ENCODE measurements at places on chromosomes 4 and X.

DNA sequence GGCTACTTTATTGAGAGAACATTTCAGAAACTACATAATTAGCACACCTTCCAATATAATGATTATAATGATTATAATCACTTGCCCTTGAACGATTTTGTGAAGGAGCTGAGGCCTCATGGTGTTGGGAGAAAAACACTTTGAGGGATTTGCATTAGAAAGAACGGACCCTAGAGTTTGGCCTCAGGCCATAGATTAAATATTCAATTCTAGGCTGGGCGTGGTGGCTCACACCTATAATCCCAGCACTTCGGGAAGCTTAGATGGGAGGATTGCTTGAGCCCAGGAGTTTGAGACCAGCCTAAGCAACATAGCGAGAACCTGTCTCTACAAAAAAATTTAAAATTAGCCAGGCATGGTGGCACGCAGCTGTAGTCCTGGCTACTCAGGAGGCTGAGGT lies 12.9 kb upstream of the PRKG2 start:
- no peak for DNase-seq

DNA sequence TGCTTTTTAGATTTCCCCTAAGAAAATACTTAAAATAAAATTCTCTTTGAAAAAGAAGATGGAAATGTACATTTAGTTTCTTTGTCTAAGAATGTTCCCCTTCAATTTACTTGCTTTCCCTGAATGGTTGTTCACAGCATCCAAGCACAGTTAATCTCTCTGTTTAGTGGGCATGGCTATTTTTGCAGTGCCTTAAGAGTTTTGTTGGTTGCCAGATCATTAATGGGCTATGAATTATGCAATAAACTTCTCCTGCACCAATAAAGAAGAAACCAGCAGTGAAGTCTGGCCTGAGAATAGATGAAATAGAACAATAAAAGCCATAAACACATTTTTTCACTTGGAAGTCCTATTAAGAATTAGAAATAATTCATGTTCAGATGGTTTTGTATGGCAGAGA lies 980.4 kb upstream of the IGFBP7 start:
- DNase-seq: no peak

- DNase-seq: no peak
These were observed 87.5 kb downstream of the GLRA2 start for GRCh38 chrX:14616836-14617235.

- DNase-seq: no peak
These were observed 47.5 kb downstream of the PTPN13 start for GRCh38 chr4:86641516-86642090.

GRCh38 chr4:90095000-90095399 lies 32.2 kb upstream of the CCSER1 start:
- DNase-seq: no peak

DNA sequence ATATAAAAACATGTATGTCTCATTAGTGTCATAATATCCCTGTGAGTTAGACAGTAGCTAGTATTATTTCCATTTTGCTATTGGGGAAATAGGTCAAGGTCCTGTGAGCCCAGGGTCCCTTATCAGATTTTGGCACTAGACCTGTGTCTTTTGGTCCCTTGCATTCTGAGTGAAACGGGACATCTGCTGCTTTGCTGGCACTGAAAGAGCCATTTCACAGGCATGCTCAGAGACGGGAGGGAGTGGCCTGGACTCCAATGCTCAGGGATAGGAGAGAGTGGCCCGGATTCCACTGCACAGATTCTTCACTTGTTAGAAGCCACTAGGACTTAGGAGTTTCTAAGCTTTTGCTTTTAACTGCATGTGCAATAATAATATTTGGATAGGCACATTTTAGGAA lies 177.2 kb downstream of the TSPAN5 start:
- no peak for DNase-seq

GRCh38 chrX:155715141-155715540 lies 102.4 kb upstream of the TMLHE start:
- no peak for DNase-seq

DNA sequence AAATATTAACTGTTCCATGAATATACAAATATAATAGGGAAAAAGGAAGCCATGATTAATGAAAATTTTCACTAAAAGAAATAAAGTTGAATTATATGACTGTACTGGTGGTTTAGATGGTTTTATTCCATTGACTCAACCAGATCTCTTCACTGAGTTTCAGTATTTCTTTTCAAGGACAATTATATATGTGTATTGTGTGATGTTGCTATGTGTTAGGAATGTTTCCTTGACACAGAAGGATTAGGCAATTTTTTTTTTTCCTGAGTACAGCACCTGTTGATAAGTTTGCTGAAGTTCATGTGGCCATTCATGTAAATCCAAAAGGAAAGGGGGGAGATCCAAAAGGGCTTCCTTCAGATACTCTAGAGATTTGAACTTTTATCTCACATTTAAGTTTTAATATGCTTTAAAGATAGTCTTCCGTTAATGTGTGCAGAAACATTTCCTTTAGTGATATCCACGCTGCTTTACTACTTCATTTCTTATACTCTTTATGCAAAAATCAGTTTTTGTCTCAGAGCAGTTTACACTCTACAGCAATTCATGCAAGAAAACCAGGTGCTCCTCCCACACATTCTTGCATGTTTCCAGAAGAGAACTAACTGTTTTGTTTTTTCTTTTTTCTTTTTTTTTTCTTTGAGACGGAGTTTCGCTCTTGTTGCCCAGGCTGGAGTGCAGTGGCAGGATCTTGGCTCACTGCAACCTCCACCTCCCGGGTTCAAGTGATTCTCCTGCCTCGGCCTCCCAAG lies 249.1 kb downstream of the RPA4 start:
- DNase-seq: no peak

GRCh38 chr4:121950680-121951520 lies 960 bp downstream of the TRPC3 start:
- peak; percentile 12 for DNase-seq

DNA sequence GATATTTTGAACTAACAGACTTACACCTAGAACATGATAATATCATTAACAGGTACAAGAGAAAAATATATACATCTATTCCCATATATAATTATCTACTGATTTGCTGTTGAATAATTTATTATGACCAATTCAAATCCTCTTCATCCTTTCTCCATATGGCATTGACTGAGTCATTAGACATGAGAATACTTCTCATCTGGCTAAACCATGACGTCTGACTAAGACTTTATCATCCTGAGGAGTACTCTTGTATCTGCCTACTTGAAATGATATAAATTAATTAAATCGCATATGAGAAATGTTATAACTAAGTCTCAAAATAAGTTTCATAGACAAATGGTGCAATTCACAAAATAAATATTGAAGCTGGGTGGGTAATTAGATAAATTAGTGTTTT lies 67.4 kb downstream of the EMCN start:
- DNase-seq: no peak

DNA sequence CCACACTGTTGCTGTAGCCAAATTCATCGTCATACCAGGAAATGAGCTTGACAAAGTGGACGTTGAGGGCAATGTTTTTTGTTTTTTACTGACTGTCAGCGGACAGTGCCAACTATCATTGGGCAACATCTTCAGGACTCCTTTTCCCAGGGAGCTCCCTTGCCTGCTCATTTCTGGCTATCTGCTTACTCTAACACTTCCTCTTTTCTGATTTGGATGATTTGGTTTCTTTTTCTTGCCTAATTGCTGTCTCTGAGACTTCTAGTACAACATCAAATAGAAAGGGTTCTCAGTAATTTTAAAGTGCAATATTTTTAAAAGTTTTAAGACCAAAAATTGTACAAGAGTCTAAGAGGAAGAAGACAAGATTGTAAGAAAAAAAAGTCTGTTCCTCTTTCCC lies 92.0 kb upstream of the KLHL4 start:
- DNase-seq: no peak

GRCh38 chrX:70479922-70480659 lies 35.5 kb downstream of the DLG3 start:
- DNase-seq: no peak

- DNase-seq: no peak
These were observed 207.7 kb upstream of the SLIT2 start for GRCh38 chr4:20043991-20044390.

GRCh38 chr4:127957105-127957504 lies 7.9 kb downstream of the MFSD8 start:
- DNase-seq: no peak

GRCh38 chr4:159705334-159705733 lies 602.5 kb downstream of the RAPGEF2 start:
- DNase-seq: no peak

- DNase-seq: no peak
These were observed 43.5 kb downstream of the SRPX2 start for GRCh38 chrX:100687546-100687945.

DNA sequence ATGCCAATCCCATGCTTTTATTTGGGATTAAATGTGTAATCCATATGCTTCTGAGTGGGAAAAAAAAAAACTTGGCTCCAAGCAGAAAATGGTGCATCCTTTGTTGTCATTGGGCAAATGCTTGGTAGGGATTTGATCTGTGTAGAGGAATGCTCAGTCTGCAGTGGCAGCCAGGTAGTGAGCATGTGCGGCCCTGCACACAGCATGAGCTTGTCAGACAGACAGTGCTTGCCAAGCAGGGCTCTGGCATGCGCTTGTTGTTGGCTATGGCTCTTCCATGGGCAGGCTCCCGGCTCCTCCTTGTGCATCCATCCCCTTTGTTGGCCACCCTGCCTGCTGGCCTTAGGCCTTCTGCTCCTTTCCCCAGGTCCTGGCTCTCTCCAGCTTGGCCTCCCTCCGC lies 130.3 kb downstream of the GPR143 start:
- DNase-seq: no peak

- DNase-seq: no peak
These were observed 158.8 kb downstream of the RBMX2 start for GRCh38 chrX:130560544-130560943.

GRCh38 chr4:138301536-138301935 lies 59.4 kb upstream of the SLC7A11 start:
- DNase-seq: no peak

GRCh38 chr4:69073375-69073774 lies 22.9 kb upstream of the UGT2B7 start:
- no peak for DNase-seq

DNA sequence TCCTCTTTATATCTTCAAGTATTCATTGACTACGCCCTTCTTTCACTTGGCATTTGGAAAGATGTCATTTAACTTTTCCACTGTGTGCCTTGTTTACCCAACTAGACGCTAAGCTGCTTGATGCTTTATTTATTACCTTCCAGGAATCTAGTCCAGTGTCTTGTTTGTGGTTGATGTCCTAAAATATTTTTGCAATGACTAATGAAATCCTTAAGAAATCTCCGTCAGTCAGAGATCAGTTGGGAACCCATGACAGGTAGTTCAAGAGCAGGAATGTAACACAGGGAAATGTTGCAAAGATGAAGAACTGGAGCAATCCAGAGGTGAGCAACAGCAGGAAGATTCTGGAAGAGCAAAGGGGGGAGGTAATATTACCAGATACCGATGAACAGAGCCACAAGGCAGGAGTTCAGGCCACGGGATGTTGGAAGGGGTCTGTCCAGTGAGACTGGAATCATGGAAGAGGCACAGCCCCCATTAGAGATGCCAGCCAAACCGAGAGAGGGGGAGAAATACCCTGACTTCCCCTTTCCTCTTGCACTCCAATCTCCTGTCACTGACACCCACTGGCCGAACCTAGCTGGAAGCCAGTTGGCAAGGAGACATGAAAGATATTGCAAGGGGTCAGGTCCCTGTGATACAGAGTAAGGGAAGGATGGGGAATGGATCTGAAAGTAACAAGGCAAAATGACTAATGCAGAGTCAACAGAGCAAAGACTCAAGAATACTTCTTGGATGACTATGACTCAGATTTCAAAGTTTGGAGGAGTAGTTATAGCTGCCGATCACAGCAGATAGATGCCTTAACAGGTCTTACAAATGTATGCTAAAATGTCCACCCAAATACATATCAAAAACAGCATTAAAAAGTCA lies 62.7 kb upstream of the PHKA2 start:
- no peak for DNase-seq

DNA sequence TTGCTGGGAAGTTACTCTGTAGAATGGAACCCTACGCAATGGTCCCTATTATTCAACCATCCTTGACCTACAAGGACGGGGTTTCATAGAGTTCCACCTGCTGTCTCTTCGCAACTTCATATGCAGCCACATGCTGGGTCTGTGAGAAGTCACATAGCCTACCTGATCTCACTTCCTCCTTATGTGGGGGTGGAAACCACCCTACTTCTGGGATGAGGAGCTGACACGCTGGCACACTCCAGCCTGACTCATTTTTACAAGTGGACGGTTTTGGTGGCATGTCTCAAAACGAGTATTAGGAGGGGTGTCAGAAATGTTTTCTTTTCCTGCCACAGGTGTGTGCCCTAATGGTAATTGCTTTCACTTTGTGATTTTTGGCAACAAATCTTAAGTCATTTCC lies 36.8 kb upstream of the ARSD start:
- no peak for DNase-seq

DNA sequence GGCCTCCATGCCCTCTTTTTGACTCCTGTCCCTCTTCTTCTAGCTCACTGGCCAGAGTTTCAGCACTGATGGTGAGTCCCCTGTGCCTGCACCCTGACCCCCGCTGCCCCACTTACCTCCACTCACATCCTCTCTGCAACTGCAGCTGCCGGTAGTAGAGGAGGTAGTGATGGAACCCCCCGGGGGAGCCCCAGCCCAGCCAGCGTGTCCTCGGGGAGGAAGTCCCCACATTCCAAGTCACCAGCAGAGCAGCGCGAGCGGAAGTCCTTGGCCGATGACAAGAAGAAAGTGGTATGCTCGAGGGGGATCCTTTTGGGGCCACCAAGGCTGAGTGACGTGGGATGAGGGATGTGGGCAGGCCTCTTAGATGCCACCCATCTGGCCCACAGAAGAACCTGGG lies 5.8 kb downstream of the ARAF start:
- DNase-seq: no peak

- peak; percentile 17 for DNase-seq
These were observed 758 bp downstream of the SCFD2 start for GRCh38 chr4:53365121-53365485.

GRCh38 chr4:135123632-135124031 lies 922.0 kb upstream of the PABPC4L start:
- no peak for DNase-seq

DNA sequence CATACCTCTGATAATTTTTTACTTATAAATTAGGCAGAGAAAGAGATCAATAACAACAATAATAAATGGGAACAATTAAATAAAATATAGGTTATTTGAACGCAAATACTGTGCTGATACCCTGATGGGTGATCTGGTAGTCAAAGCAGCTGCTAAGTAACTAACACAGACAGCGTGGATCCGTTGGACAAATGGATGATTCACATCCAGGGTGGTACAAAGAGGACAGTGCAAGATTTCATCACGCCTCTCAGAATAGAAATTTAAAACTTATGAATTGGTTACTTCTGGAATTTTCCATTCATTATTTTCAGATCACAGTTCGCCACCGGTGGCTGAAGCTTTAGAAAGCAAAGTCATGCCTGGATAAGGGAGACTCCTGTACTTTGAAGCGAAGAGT lies 1066.0 kb upstream of the ADGRL3 start:
- DNase-seq: no peak

- DNase-seq: no peak
These were observed 25.5 kb upstream of the FHL1 start for GRCh38 chrX:136121788-136122187.

GRCh38 chr4:169070895-169071218 lies 60.8 kb upstream of the CBR4 start:
- no peak for DNase-seq

Data from activated CD4-positive, alpha-beta T cell treated with anti-CD3 and anti-CD28 coated beads, Interleukin-2, amount 10 ng/mL, durations not matched to agents 7 days and 5 days (primary cell).